Activated CD4-positive, alpha-beta T cell treated with anti-CD3 and anti-CD28 coated beads, Interleukin-2, amount 50 U/mL, for 16 hours (primary cell): ENCODE measurements at places on chromosomes 5 and 9.

DNA sequence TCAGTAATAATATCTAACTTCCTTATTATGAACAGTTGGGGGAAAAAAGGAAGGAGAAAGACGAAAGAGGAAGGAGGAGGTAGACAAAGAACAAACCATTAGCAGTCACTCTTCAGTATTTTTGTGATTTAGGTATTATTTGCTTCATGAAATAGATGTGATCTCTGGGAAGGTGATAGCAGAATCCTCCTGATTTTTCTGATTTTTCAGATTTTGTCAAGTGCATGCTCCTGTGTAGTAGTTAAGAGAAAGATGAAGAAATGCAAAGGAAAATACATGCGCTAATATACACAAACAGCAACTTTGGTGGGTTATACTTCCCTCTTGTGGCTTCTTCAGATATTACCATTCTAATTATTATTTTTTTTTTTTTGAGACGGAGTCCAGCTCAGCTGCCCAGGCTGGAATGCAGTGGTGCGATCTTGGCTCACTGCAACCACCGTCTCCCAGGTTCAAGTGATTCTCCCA, 31.6 kb downstream of the LMNB1 start:
- DNase-seq: no peak

DNA sequence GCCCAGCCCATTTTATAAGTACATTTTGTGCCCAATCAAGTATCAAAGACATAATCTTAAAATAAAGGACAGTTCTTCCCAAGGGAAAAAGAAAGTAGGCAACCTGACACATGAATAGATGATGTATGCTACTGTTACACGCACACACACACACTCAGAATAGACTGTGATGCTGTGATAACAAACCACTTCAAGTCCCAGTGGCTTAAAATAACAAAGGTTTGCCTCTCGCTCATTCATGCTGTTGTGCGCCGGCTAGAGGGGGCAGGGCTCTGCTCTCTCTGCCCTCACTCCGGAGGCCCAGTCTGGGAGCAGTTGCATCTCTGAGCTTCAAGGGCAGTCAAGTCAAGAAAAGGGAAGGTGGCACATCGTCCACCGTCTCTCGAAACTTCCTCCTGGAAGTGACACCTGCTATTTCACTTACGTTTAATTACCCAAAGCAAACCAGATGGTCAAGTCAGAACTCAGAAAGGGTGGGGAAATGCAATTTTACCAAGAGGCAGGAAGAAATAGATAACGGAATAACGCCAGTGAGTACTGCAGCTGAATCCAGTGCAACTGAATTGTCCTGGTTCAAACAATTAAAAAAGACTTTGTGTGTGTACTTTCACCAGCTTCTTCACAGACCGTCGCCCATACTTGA, 43.3 kb downstream of the ANKRD33B start:
- peak; percentile 20 for DNase-seq

- DNase-seq: no peak
Measured at GRCh38 chr9:73165911-73166310, 14.2 kb downstream of the ANXA1 start.

- DNase-seq: no peak
Measured at GRCh38 chr9:34291023-34291422, 38.0 kb downstream of the KIF24 start.

- no peak for DNase-seq
Measured at GRCh38 chr5:61178702-61179101, 16.4 kb upstream of the SMIM15 start.

DNA sequence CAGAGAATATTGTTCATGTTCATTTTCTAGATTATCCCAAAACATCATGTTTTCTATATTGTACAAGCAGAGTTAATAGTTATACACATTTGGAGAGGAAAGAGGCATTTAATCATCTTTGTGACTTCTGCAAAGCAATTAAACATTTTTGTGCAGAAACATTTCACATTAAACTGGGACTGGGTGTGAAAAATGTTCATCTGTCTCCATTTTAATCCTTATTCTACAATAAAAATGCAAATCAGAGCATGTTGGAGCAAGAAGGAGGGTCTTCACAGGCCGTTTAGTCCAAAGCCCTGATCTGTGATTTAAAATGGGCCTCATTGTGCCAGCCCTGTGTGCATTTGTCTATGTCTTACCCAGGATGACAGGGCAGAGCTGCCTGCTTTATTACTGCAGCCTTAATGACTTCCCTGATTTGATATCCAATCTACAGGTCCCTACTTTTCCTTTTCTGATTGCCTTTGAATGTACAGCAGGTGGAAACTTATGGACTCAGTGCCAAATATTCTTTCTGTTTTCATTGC, 183.5 kb downstream of the CAVIN4 start:
- DNase-seq: no peak

- no peak for DNase-seq
Measured at GRCh38 chr5:179906294-179906794, 1.4 kb downstream of the TBC1D9B start.

- no peak for DNase-seq
Measured at GRCh38 chr5:103393101-103393754, 134.7 kb downstream of the MACIR start.
